Spinal cord (tissue), 10 donors: ENCODE measurements at places on chromosomes 12 and 14. TPM values are rescaled to one million over a fixed set of nuclear protein-coding genes. Genes with fewer than 3 reads are reported as not detected.

The TMCC3 gene
- 24.0 TPM for total RNA-seq

The GRIN2B gene
- total RNA-seq = 39.9 TPM

The TBPL2 gene
- total RNA-seq = not detected

The DDX11 gene
- total RNA-seq = 20.4 TPM

- H3K27me3 ChIP-seq = no peaks in the 10 kb centered on the region
- DNase-seq = no peak
- no peak overlapping the region for H3K4me3 ChIP-seq
These were observed 28.2 kb upstream of the PTGR2 start for GRCh38 chr14:73823339-73823885.

DNA sequence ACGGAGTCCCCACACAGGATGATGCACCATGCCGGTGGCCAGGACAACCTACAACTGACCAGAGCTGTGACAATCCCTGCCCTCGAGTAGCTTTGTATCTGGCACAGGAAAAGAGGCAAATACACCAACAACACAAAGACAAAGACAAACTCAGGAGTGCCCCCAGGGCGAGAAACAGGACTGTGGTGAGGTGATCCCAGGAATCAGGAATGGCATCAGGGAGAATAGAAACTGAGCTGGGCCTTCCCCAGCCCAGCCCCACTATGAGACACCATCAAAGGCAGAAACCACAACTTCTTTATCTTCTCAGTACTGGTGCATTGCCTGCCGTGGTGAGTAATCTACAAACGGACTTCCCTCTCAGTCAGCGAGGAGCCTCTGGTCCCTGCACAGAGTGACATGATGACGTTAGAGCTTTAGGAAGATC lies 157.7 kb downstream of the TTC7B start:
- H3K27me3 ChIP-seq = no peaks in the 10 kb centered on the region
- H3K4me3 ChIP-seq = no peak overlapping the region
- peaks cover 25% of the 10 kb centered on the region for H3K36me3 ChIP-seq
- no peak overlapping the region for H3K27ac ChIP-seq
- peaks cover 30% of the 10 kb centered on the region for H3K4me1 ChIP-seq

GRCh38 chr12:10716704-10717315 lies 6.3 kb downstream of the YBX3 start:
- H3K27me3 ChIP-seq = no peaks in the 10 kb centered on the region
- no peak overlapping the region for H3K4me3 ChIP-seq
- no peaks in the 10 kb centered on the region for H3K36me3 ChIP-seq
- no peaks in the 10 kb centered on the region for H3K4me1 ChIP-seq
- peak; percentile 66 for DNase-seq
- no peak overlapping the region for H3K27ac ChIP-seq

DNA sequence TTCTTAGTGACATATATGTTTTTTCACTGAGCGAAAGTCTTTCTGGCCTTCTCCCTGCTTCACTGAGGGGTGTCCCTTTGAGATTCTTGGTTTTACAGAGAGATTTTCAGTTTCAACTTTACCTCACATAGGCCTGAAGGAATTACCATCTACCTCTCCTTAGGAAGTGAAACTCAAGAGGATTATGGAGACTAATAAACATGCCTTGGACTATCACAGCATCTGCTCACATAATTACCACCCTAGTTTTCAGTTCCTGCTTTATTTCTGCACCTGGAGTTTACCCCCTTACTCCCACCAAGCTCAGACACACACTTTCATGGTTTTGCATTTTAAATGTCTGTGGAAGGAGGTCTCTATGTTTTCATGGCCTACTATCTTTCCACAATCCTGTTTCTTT lies 118.3 kb upstream of the SCAF11 start:
- no peaks in the 10 kb centered on the region for H3K27me3 ChIP-seq
- peaks cover 3% of the 10 kb centered on the region for H3K4me1 ChIP-seq
- DNase-seq = no peak
- H3K27ac ChIP-seq = no peak overlapping the region
- H3K4me3 ChIP-seq = no peak overlapping the region
- no peaks in the 10 kb centered on the region for H3K36me3 ChIP-seq

DNA sequence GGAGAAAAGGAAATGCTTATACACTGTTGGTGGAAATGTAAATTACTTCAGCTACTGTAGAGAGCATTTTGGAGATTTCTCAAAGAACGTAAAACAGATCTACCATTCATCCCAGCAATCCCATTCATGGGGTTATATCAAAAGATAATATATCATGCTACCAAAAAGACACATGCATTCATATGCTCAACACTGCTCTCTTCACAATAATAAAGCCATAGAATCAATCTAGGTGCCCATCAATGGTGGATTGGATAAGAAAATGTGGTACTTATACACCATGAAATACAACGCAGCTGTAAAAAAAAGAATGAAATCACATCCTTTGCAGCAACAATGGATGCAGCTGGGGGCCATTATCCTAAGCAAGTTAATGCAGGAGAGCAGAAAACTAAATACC lies 1487.7 kb upstream of the SEL1L start:
- H3K27ac ChIP-seq = no peak overlapping the region
- no peaks in the 10 kb centered on the region for H3K27me3 ChIP-seq
- no peak overlapping the region for H3K4me3 ChIP-seq
- no peak for DNase-seq
- H3K36me3 ChIP-seq = no peaks in the 10 kb centered on the region
- H3K4me1 ChIP-seq = no peaks in the 10 kb centered on the region

- DNase-seq = no peak
- H3K27me3 ChIP-seq = no peaks in the 10 kb centered on the region
- no peak overlapping the region for H3K4me3 ChIP-seq
- peaks cover 4% of the 10 kb centered on the region for H3K4me1 ChIP-seq
These were observed 290.6 kb downstream of the FOXN3 start for GRCh38 chr14:89126461-89126860.

DNA sequence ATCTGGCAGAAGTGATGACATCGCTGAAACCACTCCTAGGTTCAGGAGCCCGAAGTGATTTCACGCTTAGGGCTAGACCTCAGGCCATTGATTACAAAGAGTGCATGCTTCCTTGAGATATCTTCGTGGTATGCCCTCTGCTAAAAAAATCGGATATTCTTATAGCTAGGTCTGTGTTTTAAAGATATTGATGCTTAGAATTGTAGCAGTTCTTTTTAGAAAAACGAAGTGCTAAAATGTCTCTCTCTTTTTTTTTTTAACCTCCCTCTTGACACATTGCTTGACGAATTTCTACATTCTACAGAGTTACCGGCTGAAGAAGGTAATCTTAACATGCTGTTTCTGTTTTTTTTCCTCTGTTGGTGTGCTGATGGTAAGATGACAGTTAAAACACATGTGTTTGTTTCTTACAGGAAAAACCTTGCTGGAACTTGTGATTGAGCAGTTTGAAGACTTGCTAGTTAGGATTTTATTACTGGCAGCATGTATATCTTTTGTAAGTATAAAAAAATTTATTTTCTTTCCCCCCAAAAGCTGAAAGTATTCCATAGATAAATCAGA lies 1.3 kb downstream of the ATP2A2 start:
- H3K4me1 ChIP-seq = peaks cover 19% of the 10 kb centered on the region
- H3K27me3 ChIP-seq = no peaks in the 10 kb centered on the region
- no peak for DNase-seq
- H3K27ac ChIP-seq = peak overlapping the region; percentile 92
